ENCODE measurements at places on chromosomes 3 and 15. TPM values are rescaled to one million over a fixed set of nuclear protein-coding genes. Genes with fewer than 3 reads are reported as not detected.

Gene CA12
- 174 TPM for total RNA-seq

Gene IL20RB
- 66.9 TPM for total RNA-seq

Gene DBR1
- total RNA-seq, result 12.5 TPM

Gene STRIT1
- not detected for total RNA-seq

Gene BFSP2
- not detected for total RNA-seq

Gene QRICH1
- total RNA-seq, result 81.2 TPM

Gene C3orf22
- not detected for total RNA-seq

Gene GASK1A
- total RNA-seq, result 2.5 TPM

Gene GRAMD1C
- 2.5 TPM for total RNA-seq

Gene BTLA
- total RNA-seq, result not detected

Gene DNASE1L3
- not detected for total RNA-seq

Gene CHMP2B
- 40.3 TPM for total RNA-seq

Data from mammary epithelial cell (primary cell).